ENCODE measurements at places on chromosomes 1 and 21.

- no peaks in the 10 kb centered on the region for H3K27me3 ChIP-seq
- no peak overlapping the region for H3K4me3 ChIP-seq
- H3K36me3 ChIP-seq = no peaks in the 10 kb centered on the region
- DNase-seq = no peak
- H3K4me1 ChIP-seq = no peaks in the 10 kb centered on the region
These were observed 99.1 kb downstream of the ASTN1 start for GRCh38 chr1:177065430-177065829.

DNA sequence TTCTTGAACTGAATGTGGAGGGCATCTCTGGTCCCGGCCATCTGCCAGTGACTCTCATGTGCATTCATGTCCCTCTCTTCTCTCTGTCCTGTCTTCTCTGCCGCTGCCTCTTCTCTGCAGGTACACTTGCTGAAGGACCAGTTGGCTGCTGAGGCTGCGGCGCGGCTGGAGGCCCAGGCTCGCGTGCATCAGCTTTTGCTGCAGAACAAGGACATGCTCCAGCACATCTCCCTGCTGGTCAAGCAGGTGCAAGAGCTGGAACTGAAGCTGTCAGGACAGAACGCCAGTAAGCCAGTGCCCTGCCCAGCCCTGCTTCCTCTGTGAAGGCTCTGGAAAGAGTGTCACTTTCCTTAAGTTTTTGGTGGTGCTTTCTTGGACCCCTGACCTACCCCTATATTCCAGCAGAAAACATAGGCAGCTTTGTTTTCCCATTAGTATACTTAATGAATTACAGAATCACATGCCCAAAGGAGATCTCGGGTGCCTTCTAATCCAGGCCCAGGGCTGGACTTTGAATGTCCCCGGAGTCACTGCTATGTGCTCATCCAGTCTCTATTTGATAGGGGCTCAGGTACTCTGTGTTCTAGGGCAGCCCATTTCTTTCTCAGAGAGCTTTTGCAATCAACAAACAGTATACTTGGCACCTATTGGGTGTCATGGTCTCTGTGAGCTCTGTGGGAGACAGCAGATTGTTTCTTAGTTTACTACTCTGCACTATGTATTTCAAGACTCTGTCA lies 11.2 kb downstream of the SPATA46 start:
- peaks cover 2% of the 10 kb centered on the region for H3K36me3 ChIP-seq
- H3K4me3 ChIP-seq = no peak overlapping the region
- H3K4me1 ChIP-seq = no peaks in the 10 kb centered on the region
- H3K27ac ChIP-seq = no peak overlapping the region
- H3K27me3 ChIP-seq = no peaks in the 10 kb centered on the region
- DNase-seq = no peak

- peaks cover 24% of the 10 kb centered on the region for H3K4me1 ChIP-seq
- no peaks in the 10 kb centered on the region for H3K36me3 ChIP-seq
- no peak overlapping the region for H3K4me3 ChIP-seq
- no peak overlapping the region for H3K27ac ChIP-seq
These were observed 67.7 kb downstream of the HSF2BP start for GRCh38 chr21:43591571-43591970.

DNA sequence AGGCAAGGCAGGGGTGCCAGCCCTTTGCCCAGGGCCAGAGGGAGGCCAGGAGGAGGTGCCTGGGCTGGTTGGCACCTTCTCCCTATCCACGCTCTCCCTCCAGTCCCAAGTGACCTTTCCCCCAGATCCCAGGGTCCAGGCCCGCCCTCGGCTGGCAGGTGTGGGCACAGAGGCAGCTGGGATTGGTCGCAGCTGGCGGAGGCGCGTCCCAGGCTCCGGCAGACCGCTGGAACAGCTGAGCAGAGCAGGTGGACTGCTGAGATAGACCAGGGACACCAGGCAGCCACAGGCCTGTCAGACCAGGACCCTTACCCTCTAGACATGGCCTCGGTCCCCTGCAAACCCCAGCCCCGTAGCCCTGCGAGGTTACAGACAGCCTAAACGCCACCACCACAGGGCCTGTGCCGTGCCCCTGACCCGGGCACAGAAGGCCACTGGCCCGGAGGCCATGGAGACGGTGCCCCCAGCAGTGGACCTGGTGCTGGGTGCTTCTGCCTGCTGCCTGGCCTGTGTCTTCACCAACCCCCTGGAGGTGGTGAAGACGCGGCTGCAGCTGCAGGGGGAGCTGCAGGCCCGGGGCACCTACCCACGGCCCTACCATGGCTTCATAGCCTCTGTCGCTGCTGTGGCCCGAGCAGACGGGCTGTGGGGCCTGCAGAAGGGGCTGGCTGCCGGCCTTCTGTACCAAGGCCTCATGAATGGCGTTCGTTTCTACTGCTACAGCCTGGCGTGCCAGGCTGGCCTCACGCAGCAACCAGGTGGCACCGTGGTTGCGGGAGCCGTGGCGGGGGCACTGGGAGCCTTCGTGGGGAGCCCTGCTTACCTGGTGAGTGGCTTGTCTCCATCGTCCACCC lies at the start of gene SLC25A34:
SLC25A34 (plus strand) TSS at position 221 of the 854 bp plus-strand sequence; CDS start at position 449, 228 bp downstream.
- H3K27ac ChIP-seq = no peak within 1 kb of the TSS
- DNase-seq = no peak
- H3K36me3 ChIP-seq = no peaks in the 10 kb centered on the region
- H3K4me3 ChIP-seq = no peak within 1 kb of the TSS
- H3K27me3 ChIP-seq = no peaks in the 10 kb centered on the region

- no peaks in the 10 kb centered on the region for H3K36me3 ChIP-seq
- H3K4me1 ChIP-seq = no peaks in the 10 kb centered on the region
- H3K4me3 ChIP-seq = no peak overlapping the region
- peaks cover 10% of the 10 kb centered on the region for H3K27me3 ChIP-seq
These were observed 13.4 kb downstream of the FCRL4 start for GRCh38 chr1:157584503-157584902.

- H3K27me3 ChIP-seq = no peaks in the 10 kb centered on the region
- H3K27ac ChIP-seq = no peak overlapping the region
- no peak for DNase-seq
- H3K4me3 ChIP-seq = no peak overlapping the region
- H3K4me1 ChIP-seq = peaks cover under 1% of the 10 kb centered on the region
- no peaks in the 10 kb centered on the region for H3K36me3 ChIP-seq
These were observed 167.2 kb downstream of the APP start for GRCh38 chr21:26003404-26003803.

DNA sequence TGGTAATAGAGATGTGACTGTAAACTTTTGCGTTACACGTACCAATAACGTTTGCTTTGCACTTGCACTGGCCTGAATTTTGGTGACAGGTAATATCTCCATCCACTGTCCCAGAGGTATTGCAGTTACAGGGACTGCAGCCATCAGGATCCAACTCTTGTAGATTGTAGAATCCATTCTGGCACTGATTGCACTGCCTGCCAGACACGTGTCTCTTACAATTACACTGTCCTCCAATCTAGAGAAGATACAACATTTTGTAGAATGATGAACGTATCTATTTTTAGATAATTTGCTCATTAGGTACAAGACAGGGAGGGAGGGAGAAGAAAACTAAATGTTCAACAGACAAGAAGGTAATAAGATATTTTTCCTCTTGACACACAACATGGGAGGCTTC lies 172.4 kb downstream of the USH2A start:
- no peaks in the 10 kb centered on the region for H3K36me3 ChIP-seq
- DNase-seq = no peak
- H3K4me1 ChIP-seq = no peaks in the 10 kb centered on the region
- H3K27me3 ChIP-seq = no peaks in the 10 kb centered on the region

DNA sequence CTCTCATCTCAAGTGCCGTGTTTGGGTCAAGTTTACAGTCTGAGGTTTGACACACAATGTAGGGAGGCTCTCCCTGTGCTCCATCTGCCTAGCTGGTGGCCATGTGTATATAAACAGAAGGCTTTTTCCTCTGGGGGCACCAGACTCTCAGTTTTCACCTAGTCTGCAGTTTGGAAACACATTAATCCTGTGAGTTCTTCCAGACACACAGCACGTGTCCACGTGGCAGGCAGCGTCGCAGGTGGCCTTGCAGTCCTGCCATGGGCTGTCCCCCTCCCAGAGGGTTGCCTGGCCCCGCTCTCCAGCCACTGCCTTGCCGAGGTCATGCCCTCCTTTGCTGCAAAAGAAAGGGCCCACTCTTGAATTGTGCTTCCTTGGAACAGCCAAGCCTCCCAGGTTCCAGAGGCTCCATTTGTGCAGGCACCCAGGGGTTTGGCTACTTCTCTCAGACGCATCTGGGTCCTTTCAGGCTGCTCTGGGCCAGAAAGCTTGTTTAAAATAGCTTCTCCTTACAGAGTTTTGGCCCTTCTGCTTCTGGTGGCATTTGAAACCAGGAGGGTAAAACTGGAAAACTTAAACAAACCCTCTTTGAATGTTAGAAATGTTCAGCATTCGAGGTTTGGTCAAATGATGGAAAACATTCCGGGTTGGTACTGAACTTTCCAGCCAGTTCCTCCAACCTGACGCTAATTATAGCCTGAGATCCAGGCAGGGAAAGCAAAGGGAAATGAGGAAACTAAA lies 4.4 kb upstream of the RUNX1 start:
- H3K36me3 ChIP-seq = no peaks in the 10 kb centered on the region
- DNase-seq = no peak
- no peaks in the 10 kb centered on the region for H3K27me3 ChIP-seq
- H3K4me1 ChIP-seq = peaks cover 6% of the 10 kb centered on the region

All from Panc1 (cell line).